Stimulated activated CD8-positive, alpha-beta memory T cell treated with anti-CD3 and anti-CD28 coated beads, Interleukin-2, amount 100 ng/mL, for 1 hour (primary cell): ENCODE measurements at places on chromosomes 5 and 9.

- DNase-seq: no peak
Observed at GRCh38 chr5:163496286-163496685, 9.1 kb upstream of the MAT2B start.

DNA sequence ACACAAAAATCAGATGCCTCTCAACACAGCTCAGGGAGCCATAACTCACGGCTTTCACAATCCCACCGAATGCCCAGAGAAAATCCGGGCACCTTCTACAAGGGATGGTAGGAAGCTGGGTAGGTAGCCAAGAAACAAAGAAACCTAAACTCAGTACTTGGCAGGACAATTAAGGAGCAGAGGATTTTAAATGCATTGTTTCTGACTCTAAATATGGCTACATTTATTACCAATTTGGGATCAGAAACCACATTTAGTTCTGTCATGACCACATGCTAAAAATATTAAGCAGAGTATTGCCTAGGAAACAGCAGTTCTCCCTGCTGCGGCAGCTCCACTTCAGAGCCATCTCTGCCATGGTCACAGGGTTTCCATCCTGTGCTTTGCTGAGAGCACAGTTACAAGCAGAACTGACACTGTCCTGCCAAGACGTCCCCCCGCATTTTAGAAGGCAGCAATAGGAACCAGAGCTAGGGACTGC is 57.5 kb downstream of the SIL1 start:
- no peak for DNase-seq

- no peak for DNase-seq
Observed at GRCh38 chr5:158727771-158728311, 371.9 kb downstream of the EBF1 start.

DNA sequence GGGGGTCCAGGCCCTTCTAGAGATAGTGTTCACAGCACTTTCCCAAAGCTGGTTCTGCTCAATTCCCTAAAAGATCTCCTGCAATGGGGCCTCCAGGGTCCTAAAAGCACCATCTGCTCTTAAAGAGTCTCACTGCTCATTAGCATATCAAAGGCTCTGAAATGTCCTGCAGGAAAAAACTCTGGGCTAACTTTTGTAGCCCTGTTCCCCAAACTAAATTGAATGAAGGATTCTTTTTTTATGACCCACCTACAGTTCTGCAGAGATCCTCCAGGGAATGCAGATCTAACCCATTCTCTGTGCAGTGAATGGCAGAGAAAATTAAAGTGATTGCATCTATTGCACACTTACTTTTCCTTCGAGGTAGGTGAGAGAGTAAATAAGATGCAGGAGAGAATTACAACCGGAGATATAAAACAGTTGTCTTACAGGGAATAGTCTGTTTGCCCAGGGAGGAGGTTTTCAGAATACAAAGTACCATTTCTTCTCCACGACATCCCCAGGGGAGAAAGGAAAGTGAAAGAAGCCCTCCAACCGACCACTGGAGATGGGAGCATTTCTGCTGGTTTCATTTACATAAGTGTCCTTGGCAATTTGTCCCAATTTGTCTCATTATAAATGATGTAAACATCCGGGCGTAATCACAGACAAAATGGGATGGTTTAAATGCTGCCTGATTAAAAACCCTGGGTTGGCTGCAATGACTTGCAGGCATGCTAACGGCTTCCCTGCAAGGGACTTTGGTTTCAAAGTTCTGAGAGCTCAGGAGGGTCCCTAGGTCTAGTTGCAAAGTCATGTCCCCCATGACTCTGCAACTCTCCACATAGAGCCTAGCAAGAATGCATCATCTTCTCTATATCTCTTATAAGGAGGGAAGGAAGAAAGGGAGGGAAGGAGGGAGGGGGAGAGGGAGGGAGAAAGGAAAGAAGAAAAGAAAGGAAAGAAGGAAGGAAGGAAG is 114.0 kb downstream of the KCNIP1 start:
- DNase-seq: no peak

- DNase-seq: no peak
Observed at GRCh38 chr5:68544648-68545552, 329.3 kb downstream of the PIK3R1 start.

GRCh38 chr5:54725391-54726280 is 208.1 kb downstream of the SNX18 start:
- DNase-seq: no peak

DNA sequence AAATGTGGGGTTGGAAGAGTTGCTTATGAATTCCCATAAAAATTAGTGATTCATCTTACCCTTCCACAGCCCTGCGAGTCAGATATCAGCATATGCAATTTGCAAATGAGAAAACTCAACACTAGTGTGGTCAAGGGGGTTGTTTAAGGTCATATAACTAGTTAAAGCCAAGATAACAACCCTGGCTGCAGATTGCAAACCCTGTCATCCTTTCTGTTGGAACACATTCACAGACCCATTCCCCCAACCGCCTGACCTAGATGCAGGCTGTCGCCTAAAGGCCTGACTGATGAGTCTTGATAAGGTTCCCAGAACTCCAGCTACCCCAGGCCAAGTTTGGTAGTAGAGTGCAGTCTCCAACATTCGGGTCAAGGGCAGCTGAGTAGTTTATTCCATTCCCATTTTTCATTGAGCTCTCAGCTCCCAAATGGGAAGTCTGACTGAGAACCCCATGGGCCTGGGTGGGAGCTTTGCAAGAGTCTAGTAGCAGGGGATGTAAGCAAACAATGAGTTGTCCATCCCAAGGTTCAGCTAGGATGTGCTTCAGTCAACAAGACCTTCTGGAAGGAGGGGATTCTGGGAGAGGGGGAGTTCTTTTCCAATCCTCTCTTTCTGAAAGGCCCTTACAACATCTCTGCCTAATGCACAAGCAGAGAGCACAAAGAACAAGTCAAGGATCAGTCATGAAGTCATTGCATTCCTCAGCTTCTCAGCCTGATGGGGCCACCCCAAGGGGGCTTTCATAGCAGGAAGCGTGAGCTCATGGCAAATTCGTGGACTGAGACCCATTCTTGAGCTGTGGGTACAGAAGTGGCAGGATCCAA is 40.3 kb downstream of the ADAM19 start:
- DNase-seq: no peak

GRCh38 chr5:172830876-172831662 is 3.0 kb upstream of the ERGIC1 start:
- no peak for DNase-seq

DNA sequence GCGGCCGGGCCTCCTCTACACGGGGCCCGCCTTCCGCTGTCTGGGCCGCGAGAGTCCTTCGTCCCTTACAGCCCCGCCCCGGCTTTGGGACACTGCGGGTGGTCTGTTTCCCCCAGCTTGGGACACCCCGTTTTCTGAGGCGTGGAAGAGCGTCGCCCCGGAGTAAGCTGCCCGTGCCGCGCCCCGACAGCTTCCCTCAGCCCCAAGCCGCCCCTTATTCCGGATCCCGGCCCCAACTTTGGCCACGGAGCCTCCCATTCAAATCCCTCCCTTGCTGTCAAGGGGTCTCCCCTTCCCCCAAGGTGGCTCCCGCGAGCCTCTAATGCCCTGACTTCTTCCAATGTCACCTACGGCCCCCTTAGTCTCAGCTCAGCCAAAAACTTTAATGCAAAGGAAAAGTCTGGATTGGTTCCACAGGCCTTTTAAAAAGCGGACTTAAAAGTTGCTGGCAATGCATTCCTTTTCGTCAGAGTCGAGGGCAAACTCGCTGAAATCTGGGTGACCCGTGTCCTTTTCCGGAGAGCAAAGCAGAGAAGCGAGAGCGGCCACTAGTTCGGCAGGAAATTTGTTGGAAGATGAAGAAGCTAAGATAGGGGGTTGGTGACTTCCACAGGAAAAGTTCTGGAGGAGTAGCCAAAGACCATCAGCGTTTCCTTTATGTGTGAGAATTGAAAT is 19.8 kb downstream of the EXOSC2 start:
- DNase-seq: no peak

DNA sequence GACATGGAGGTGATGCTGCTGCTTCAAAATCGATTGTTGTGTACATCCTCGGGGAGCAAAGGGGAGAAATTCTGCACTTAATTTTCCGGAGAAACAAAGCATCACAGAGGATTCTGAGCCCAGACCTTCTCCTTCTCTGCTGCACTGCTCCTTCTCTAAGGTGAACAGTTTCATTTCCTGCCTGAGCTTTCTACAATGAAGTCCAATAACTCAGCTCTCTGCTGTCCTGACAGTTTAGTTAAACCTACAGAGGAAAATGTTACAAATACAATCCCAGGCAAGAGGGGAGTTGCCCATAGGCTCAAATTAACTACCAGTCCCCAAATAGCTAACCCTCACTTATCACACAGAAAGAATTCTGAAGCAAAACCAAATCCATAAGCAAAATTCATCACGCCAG is 206.3 kb downstream of the EFNA5 start:
- no peak for DNase-seq

DNA sequence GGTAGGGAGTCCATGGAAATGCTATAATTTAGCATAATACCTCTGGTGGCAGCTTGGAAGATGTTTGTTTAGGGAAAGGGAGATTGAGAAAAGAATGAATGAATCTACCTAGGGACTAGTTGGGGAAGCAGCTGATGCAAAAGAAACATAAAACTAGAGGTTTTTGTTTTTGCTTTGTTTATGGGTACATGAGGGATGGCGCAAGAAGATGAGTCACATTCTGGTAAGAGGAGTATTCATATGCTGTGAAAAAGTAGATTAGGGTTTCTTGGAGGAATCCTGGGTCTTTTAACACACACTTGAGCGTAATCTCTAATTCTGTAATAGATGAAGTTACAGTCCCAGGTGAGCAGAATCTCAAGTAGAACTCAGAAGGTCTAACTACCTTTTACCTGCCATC is 17.1 kb downstream of the C9orf43 start:
- no peak for DNase-seq

- DNase-seq: no peak
Observed at GRCh38 chr5:134992148-134992547, 24.4 kb downstream of the CATSPER3 start.

DNA sequence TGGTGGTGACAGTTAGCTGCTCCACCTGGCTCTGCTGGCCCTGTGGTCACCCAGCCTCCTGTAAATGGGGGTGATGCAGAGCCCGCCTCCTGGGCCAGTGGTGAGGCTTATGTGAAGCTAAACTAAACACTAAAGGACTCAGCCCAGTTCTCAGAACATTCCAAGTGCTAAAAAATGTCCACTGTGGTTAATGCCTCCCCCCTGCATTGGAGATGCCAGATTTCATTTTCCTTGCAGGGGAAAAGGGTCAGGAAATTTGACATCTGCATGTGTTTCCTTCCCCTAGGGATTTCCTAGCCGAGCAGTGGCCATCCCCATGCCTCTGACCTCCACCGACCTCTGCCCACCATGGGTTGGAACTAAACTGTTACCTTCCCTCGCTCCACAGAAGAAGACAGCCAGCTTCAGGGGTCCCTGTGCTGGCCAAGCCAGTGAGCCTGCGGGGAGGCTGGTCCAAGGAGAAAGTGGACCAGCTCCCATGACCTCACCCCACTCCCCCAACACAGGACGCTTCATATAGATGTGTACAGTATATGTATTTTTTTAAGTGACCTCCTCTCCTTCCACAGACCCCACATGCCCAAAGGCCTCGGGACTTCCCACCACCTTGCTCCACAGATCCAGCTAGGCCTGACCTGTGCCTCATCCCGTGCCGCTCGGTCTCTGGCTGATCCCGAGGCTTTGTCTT is 13.0 kb downstream of the CD74 start:
- no peak for DNase-seq

DNA sequence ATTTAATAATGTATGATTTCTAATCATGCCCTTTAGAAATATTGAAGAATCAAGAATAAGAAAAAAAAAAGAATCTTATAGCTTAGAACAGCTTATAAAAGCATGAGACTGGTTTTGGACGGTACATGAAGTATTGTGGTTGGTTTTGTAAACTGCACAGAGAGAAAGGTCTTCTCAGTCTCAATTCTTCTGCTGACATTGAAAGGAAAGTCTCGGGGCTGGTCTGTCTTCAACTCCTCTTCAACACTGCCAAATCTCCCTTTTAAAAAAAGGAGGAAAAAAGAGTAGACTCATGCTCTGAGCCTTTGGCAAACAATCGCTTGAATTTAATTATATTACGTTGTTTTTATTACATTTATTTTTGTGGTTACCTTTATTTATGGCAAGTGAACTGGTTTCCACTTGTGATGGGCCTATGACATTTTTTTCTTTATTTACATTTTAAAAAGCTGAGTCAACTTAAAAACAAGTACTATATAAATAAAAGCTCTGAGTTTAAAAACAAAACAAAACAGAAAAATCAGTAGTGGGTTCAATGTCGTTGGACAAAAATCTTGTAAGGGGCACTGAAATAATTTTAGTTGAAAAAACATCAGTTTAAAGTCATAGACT is 32.8 kb upstream of the EBF1 start:
- no peak for DNase-seq

- no peak for DNase-seq
Observed at GRCh38 chr9:109166171-109166770, 778 bp downstream of the FRRS1L start.

DNA sequence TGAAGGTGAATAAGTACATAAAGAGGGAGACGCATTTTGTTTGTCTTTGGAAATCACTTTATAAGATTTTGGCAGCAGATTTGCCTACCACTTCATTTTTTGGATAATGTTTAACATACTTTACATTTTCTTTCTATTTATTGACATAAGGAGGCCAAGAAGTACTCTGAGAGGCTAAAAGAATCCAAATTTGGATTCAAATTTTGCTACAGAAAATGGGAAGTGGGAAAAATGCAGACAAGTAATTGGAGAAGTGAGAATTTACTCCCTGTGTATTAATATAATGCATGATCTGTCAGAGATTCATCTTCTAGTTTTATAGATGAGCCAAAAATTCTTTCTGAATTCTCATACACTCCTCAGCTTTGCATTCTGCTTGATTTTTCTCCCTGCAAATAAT is 411.2 kb upstream of the CTNND2 start:
- no peak for DNase-seq

DNA sequence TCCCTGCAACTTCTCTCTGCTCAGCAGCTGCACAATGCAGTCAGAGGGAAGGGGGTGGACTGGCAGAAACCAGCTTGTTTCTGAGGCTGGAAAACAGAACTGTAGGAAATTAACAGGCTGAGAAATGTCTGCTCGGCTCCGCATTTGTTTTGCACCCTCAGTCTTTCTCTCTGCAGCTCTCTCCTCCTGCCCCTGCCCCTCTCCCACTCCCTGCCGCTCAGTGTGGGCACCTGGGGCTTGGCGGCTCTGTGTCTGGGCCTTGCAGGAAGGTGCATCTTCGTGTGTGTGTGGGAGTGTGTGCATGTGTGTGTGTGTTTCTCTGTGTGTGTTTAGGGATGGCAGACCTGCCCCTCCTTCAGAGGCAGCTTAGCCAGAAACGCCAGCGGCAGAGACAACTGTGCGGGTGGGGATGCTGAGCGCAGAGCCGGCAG is 53.0 kb downstream of the PCDH1 start:
- no peak for DNase-seq

- no peak for DNase-seq
Observed at GRCh38 chr9:133996531-133997520, 4.7 kb upstream of the VAV2 start.

GRCh38 chr5:40030661-40031060 is 605.9 kb upstream of the DAB2 start:
- no peak for DNase-seq

DNA sequence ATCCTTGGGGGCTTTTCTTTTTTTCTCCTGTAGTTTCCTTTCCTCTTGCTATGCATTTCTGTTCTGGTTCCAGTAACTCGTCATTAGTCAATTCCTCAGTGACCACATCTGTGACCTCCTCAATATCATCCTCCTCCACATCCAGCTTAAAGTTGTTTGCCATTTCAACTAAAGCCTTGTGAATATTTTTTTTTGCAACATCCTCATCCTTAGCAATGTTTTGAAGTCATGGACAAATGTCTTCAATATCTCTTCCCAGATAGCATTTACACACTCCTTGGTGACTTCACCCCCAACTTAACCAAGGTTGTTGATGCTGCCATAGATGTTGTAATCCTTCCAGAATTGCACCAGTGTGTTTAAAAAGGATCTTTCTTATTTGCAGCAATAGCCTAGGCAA is 14.7 kb upstream of the ADRB2 start:
- DNase-seq: no peak
